GM03348 (cell line): ENCODE measurements at places on chromosomes 4 and X.

- no peak for DNase-seq
Observed at GRCh38 chr4:165678936-165679325, 194.1 kb upstream of the TLL1 start.

- no peak for DNase-seq
Observed at GRCh38 chrX:9676306-9676705, 89.3 kb downstream of the GPR143 start.

DNA sequence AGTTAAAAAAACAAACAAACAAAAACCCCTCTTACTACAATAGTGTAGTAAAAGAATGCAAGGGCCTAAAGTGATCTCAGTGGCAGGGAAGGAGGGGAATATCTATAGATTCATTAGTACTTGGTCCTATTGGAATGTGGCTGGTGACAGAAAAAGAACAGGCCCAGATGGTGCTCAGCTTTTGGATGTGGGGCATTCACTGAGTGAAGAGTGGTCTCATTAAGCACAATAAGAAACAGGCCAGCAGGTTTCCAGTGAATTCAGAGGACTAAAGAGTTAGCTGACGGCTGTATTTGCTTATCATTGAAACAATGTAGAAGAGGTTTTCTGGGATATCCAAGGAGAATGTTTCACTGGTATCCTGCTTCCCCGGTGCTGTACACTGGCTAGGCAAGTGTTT is 243.8 kb upstream of the HHIP start:
- no peak for DNase-seq

GRCh38 chr4:120070196-120070595 is 3.5 kb upstream of the MAD2L1 start:
- DNase-seq: no peak

- DNase-seq: peak; percentile 52
Observed at GRCh38 chr4:56512166-56512565, 6.6 kb downstream of the ARL9 start.

GRCh38 chr4:138749303-138749702 is 266.3 kb upstream of the NOCT start:
- DNase-seq: peak; percentile 31

- no peak for DNase-seq
Observed at GRCh38 chr4:185590982-185591381, 55.7 kb upstream of the PDLIM3 start.

GRCh38 chrX:66674506-66674905 is 35.6 kb upstream of the EDA2R start:
- DNase-seq: no peak

- no peak for DNase-seq
Observed at GRCh38 chr4:99845708-99846469, 29.3 kb downstream of the DAPP1 start.

DNA sequence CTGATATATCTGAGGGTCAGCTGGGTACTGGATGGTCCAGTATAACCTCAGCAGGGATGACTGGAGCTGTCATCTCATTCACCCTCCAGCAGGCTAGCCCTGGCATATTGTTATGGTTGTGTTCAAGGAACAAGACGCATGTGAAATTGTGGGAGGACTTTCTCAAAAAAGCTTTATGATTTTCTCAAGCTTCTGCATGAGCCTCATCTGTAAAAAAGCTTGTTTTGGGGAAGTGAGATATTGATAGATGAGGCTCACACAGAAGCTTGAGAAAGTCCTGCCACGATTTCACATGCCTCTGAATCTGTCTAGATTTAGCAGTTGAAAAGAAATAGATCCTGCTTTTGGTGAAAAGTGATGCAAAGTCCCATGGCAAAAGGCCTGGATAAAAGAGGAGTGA is 93.4 kb downstream of the SPCS3 start:
- DNase-seq: no peak

GRCh38 chr4:165027762-165028402 is 3.9 kb upstream of the TRIM60 start:
- DNase-seq: no peak

DNA sequence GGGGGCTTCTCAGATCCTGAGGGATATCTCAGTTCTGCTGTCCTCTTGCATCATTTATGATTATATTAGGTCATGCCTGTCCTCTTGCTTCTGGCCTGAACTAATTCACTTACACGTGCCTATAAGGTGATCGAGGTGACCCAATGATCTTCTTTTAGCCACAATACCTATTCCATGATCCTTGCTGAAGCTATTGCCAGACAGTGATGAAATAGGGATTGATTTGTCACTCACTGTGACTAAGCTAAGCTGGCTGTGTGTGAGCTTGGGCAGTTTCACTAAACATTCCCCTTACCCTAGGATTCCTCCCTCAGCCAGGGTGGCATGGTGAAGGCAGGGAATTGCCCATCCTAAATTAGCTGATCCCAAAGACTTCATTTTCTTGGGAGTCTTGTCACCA is 19.0 kb downstream of the HADH start:
- peak; percentile 54 for DNase-seq

- peak; percentile 21 for DNase-seq
Observed at GRCh38 chrX:23383411-23383810, 48.8 kb downstream of the PTCHD1 start.

DNA sequence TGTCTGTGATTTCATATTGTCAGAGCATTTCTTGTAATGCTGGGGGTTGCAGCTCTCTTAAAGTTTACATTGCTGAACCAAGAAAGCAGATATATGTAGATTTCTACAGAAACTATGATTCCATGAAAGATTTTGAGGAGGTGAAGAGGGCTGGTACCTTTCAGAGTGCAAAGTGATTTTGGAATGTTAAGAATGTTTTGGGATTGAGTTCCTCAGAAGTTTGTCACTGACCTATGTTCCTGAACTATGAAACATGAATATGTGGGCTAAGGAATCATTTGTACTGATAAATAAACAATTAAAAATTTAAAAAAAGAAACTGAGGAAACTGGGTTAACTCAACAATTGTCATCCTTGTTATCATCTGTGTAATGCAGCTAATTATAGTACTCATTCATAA is 12.3 kb upstream of the CHIC2 start:
- no peak for DNase-seq

- DNase-seq: peak; percentile 58
Observed at GRCh38 chr4:124111922-124112321, 600.6 kb downstream of the ANKRD50 start.

GRCh38 chr4:120777459-120777858 is 145.1 kb downstream of the PRDM5 start:
- no peak for DNase-seq

DNA sequence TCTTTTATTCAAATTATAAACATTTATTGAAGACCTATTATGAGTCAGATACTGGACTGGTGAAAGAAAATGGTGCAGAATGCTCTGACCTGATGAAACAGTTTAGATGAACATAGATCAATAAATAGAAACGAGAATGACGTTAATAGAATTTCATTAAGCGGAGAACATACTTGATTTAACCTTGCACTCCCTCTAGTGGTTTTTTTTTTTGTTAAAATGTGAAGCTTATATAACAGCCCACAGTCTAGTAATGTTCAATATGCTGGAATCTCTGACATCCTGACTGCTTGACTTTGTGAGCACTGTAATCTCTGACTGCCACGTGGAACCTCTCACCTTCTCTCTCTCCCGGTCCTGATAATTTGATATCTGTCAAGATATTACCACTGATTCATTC is 32.3 kb downstream of the HDAC8 start:
- peak; percentile 27 for DNase-seq

DNA sequence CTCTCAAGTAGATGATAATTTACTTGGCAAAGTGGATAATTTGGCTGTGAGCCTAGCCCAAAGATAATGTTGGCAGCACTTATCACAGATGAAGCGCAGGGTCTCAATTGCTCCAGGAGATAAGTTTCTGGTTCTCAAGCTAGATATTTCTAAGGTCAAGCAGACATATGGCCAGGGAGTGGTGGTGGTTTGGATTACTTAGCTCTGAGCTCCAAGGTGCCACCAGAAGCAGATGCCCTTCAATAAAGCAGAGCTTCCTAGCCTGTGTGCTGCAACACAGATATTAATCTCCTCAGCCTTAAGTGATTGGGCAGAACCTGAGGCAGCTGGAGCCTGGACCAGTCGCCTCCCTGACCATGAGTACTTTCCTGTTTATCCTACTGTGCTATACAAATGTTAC is 79.2 kb upstream of the NALF2 start:
- no peak for DNase-seq

- no peak for DNase-seq
Observed at GRCh38 chr4:118753096-118753495, 67.9 kb downstream of the METTL14 start.

- no peak for DNase-seq
Observed at GRCh38 chr4:183057255-183057654, 41.8 kb upstream of the WWC2 start.

GRCh38 chrX:44462850-44463249 is 79.8 kb downstream of the FUNDC1 start:
- peak; percentile 3 for DNase-seq

DNA sequence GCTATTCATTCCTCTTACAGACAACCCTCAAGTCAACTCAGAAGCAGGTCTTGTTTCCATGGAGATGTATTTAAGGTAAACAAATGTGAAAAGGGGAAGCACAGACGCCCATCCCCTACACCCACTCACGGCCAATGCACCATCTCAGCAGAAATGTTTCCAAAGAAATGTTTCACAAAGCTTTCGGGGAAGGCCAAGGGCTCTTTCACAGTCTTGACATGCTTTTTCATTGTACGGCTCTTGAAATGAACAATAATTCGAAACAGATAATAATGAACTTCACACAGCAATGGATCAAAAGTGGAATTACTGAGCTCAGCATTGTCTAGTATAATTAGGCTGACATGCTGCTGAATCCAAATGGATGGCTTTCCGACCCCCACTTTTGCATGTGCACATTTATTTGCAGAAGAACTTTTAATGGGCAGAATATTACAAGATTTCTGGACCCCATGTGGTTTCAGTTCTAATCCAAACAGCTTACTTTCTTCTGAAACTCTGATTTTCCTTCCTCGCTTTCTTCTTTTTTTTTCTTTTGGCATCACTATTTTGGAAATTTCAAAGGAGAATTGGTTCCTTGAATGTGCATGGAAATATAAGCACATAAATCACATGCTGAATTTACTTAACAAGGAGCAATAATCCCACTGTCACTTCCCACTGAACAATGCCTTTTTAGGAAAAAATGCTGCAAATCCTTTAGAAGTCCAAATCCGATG is 160.9 kb downstream of the SMIM20 start:
- DNase-seq: no peak

DNA sequence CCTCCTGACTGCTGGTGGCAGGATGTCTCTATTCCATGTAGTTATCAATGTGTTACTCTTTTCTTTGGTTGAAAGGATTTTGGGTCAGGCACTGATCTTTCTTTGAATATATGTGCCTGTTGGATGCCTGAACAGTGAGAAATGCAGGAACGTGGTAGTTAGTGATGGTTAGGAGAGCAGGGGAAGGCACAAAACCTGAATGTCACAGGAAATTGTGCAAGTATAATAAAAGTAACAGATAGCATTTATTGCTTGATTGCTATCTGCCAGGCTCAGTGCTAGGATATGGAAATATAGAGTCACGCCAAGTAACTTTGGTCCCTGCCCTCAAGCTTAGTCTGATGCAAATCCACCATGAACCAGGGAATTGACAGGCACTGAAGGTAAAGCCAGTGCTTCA is 219.8 kb upstream of the FAT1 start:
- no peak for DNase-seq

GRCh38 chrX:71541210-71542022 is 8.5 kb downstream of the OGT start:
- peak; percentile 23 for DNase-seq

- DNase-seq: no peak
Observed at GRCh38 chrX:108198420-108198819, 106.8 kb downstream of the ATG4A start.

- no peak for DNase-seq
Observed at GRCh38 chr4:150299816-150300215, 221.6 kb downstream of the DCLK2 start.

GRCh38 chr4:32145987-32146386 is 1425.8 kb downstream of the PCDH7 start:
- no peak for DNase-seq

DNA sequence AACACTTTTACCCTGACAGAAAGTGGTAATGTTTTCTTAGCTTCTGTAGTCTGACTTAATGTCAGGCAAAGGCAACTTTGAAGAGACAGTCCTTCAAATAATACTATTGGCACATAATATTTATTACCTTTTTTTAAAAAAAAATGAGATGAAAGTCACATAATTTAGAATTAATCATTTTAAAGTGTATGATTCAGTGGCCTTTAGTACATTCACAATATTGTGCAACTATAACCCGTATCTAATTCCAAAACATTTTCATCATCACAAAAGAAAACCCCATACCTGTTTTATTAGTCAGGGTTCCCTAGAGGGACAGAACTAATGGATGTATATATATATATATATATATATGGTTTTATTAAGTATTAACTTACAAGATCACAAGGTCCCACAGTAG is 94.8 kb upstream of the TEX13A start:
- DNase-seq: no peak

GRCh38 chrX:119790977-119791436 is 423 bp downstream of the RPL39 start:
- DNase-seq: peak; percentile 25

DNA sequence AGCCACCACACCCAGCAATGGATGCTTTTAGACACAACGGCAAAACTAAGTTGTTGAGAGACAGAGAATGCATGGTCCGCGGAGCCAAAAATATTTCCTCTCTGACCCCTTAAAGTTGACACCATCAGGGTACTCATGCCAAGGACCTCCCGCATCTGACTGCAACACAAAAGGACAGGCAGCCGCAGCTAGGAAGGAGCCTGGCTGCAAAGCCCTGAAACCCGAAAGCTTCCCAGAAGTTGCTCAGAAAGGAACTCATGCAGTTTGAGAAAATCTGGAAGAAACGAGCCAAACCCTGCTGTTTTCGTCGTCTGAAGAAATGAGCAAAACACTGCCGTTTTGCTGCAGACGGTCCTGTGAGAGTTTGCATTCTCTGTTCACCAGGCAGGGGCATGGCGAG is 16.5 kb downstream of the DHRSX start:
- DNase-seq: no peak

DNA sequence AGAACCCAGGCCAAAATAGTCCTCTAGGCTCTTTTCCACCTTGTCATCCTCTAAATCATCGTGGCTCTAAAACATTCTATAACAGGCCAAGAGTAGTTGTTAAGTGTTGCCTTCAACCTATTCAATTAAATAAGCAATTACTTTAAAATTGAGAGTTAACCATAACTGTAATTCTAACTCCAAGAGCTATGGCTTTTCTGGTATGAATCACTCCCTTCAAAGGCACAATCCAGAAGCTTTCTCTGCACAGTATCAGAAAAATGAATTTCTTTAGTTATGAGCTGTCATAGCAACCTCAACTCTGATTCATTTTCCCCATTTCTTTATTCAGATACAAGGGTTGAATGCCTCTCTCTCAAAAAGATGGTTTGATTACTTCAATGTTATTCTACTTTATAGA is 21.7 kb downstream of the INPP4B start:
- DNase-seq: peak; percentile 27

- DNase-seq: no peak
Observed at GRCh38 chrX:110836982-110837381, 41.4 kb upstream of the CHRDL1 start.

DNA sequence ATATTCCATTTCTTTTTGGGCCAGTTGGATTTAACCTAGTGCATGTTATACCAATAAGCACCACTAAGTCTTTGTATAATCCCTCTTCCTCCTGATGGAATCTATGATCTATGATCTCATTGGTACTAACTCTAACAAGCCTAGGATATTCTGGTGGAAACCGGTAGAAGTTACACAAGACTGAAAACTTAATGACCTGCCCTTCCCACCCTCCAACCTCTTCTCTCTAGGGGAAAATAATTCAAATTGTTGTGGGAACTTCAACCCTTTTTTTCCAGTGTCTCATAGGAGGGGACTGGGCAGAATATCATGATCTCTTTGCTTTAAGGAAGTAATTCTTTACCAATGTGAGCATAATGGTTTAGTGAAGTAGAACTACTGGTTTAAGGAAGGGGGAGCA is 289.5 kb upstream of the BOD1L1 start:
- DNase-seq: peak; percentile 20
